Ascending aorta (tissue), 2 donors: ENCODE measurements at places on chromosomes 5 and 9. TPM values are rescaled to one million over a fixed set of nuclear protein-coding genes. Genes with fewer than 3 reads are reported as not detected.
A peak's percentile ranks its signal among the peaks of the same experiment; 100 is the strongest.

DNA sequence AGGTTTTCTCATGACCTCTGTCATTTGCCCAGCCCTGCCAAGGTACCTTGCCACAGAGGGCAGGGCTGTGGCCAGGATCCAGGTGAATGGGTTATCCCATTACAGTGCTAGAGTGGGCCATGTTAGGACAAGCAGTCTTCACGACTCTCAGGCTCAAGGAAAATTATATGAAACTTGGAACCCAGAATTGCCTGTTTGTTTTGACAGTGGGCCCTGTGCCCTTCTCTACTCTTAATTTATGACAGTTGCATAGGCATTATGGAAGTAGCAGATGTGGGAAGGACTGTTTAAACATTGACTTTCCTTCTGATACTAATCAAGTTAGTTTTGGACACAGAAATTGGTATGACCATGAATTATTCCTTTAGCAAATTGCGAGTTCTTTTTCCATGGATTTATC is 41.7 kb downstream of the ITGA2 start:
- no peak overlapping the region for H3K4me3 ChIP-seq
- no peaks in the 10 kb centered on the region for H3K36me3 ChIP-seq
- H3K27ac ChIP-seq = peak overlapping the region; percentile 47
- H3K27me3 ChIP-seq = no peaks in the 10 kb centered on the region
- no peaks in the 10 kb centered on the region for H3K4me1 ChIP-seq

DNA sequence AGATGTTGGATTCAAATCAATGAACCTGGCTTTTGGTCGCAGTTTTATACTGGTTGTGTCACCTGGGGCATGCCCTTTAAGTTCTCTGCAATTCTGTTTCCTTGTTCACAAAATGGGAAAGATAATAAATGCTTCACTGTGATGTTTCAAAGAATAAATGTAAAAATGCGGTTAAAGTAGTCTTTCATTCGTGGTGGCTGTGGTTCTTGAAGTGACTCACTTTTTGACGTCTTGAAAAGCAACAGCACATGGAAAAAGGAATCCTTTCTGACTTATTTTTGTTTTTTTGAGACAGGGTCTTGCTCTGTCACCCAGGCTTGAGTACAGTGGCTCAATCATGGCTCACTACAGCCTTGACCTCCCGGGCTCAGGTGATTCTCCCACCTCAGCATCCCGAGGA is 88.4 kb upstream of the SLIT3 start:
- no peaks in the 10 kb centered on the region for H3K36me3 ChIP-seq
- DNase-seq = no peak
- H3K4me3 ChIP-seq = no peak overlapping the region
- H3K27me3 ChIP-seq = no peaks in the 10 kb centered on the region

DNA sequence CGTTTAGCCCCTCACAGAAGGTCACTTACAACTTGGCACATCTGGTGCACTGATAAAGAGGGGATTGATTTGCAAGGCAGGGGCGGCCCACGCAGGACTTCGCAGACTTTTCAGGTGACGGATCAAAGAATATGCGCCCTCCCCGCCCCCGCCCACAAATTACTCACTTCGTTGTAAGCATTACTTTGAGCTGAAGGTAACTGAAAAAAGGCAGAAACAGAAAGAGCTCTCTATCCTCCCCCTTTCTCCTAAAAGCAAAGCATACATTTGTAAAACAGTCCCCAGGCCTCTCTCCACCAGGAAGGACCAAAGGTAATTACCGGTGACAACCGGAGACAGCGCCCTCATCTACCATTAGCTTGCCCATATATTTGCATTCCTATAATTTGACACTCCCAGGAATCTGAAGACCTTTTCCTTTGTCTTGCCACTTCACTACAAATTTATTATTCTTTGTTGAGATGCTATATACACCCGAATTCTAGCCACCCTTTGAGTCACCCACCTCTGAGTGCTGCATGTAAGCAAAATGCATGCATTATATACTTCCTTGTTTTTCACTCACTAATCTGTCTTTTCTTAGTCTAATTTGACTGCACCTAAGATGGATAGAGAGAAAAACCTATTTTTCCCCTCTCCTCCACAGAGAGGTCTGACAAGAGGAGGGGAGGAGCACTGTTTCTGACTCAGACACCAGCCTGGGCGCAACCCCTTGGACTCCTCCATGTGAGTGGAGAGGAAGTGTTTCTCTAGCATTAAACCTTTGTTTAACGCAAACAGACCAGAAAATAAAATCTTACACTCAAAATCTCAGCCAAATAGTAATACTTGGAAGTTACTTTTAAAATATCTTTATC is 74.7 kb upstream of the SPIN1 start:
- no peaks in the 10 kb centered on the region for H3K36me3 ChIP-seq
- H3K4me3 ChIP-seq = no peak overlapping the region
- H3K27me3 ChIP-seq = no peaks in the 10 kb centered on the region
- no peaks in the 10 kb centered on the region for H3K4me1 ChIP-seq
- H3K27ac ChIP-seq = no peak overlapping the region
- DNase-seq = no peak

GRCh38 chr5:142544946-142545649 is 140.8 kb downstream of the FGF1 start:
- no peaks in the 10 kb centered on the region for H3K27me3 ChIP-seq
- peak overlapping the region; percentile 63 for H3K27ac ChIP-seq
- no peak for DNase-seq
- no peaks in the 10 kb centered on the region for H3K36me3 ChIP-seq

DNA sequence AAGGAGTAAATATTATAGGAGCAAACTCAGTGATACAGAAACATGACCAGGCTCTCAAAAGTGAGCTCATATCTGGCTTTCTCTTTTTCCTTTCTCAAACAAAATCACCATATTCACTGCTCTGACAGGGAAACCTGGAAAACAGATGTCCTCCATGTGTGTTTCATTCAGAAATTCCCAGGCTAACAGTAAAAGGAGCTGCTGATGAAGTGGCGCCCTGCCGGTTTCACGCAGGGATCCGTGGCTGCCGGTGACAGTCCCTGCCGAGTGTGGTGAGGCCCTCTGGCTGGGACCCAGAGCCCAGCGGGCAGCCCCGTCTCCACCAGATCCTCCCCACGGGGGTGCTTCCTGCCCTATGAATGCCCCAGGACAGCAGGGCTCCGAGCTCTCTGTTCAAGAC is 208.1 kb downstream of the GNA14 start:
- H3K4me1 ChIP-seq = no peaks in the 10 kb centered on the region
- no peaks in the 10 kb centered on the region for H3K27me3 ChIP-seq
- H3K36me3 ChIP-seq = no peaks in the 10 kb centered on the region
- H3K27ac ChIP-seq = no peak overlapping the region
- H3K4me3 ChIP-seq = no peak overlapping the region
- no peak for DNase-seq

Gene MELK
- not detected for total RNA-seq

Gene SPATA31E1
- not detected for total RNA-seq

Gene ADAMTS12
- total RNA-seq = 1.4 TPM
